ENCODE measurements at places on chromosomes 1 and 21. TPM values are rescaled to one million over a fixed set of nuclear protein-coding genes. Genes with fewer than 3 reads are reported as not detected.

GRCh38 chr1:172949096-172949495 lies 101.6 kb downstream of the TNFSF18 start:
- no peak overlapping the region for H3K4me3 ChIP-seq
- peak; percentile 84 for DNase-seq

DNA sequence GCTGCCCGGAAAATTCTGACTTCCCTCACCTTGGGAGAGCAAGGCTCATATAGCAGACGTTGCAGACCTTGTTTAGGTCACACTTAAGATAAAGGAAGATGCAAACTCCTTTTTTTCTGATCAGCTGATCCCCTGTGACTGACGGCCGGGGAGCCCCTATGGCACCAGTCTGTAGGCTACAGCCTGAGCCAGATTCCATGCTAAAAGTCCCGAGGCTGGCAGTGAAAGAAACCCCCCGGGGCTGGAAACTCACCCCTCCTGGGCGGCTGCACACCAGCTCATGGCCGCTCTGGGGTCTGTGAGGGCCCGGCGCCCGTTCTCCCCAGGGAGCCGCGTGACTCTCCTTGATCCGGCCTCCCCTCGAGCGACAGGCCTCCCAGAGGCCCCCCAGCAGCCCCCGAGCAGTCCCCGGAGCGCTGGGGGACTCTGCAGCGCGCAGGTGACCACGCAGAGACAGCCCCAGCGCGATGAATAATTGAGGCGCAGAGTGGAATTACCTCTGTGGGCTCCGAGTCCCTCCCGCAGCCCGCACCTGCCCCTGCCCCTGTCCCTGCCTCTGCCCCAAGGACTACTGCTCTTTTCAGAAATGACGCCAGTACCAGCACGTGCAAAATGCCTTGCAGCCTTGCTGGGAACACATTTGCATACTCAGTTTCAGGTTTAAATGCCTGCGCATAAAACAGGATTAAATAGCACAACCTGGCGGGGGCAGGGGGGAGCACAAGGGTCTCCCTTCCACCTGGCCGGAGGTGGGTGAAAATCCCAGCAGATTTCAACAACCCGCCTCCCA lies 62.6 kb upstream of the CLDN14 start:
- no peaks in the 10 kb centered on the region for H3K36me3 ChIP-seq
- no peaks in the 10 kb centered on the region for H3K4me1 ChIP-seq
- no peak overlapping the region for H3K27ac ChIP-seq
- no peak for DNase-seq

DNA sequence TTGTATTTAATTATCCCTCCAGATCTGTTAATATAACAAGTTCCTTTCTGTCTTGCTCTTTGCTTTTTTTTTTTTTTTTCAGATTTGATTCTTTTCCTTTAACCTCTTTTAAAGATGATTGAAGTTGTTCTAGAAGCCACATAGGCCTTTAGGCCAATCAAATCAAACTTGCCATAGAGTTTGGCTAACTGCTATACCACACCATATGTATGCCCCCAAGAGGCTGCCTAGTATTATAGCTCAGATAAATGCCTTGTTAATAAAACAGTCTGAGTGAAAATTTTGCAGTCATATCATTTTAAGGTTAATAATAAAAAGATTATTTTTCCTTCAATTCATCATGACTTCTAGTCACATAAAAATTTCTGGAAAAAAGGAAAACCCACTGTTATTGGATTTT lies 696.0 kb upstream of the CHRM3 start:
- H3K36me3 ChIP-seq = no peaks in the 10 kb centered on the region
- no peaks in the 10 kb centered on the region for H3K4me1 ChIP-seq
- no peaks in the 10 kb centered on the region for H3K27me3 ChIP-seq
- no peak for DNase-seq
- no peak overlapping the region for H3K4me3 ChIP-seq

GRCh38 chr21:16072737-16073136 lies 343.0 kb downstream of the USP25 start:
- no peaks in the 10 kb centered on the region for H3K4me1 ChIP-seq
- H3K27ac ChIP-seq = no peak overlapping the region
- H3K36me3 ChIP-seq = no peaks in the 10 kb centered on the region

DNA sequence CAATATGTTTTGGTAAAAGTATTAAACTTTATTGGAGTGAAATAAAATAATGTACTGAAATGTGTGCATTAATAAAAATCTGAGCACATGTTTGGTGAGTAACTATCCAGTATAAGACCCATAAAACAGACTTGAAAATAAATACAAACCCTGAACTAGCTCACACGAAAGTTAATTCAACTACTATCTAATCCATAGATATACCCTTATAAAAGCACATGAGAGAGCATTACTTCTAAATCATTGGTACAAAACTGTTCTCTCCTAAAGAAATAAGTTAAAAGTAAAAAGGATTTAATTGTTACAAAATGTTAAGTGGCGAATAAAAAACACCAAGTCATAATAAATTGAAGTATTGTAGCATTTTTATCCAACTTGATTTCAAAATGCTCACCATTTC lies 295.6 kb downstream of the PTPRC start:
- no peaks in the 10 kb centered on the region for H3K27me3 ChIP-seq
- peaks cover 3% of the 10 kb centered on the region for H3K36me3 ChIP-seq
- H3K4me3 ChIP-seq = peak overlapping the region; percentile 99
- H3K4me1 ChIP-seq = peaks cover 47% of the 10 kb centered on the region

The S100A7 gene
- total RNA-seq = not detected

- no peak overlapping the region for H3K27ac ChIP-seq
- H3K4me3 ChIP-seq = no peak overlapping the region
- no peaks in the 10 kb centered on the region for H3K4me1 ChIP-seq
- H3K27me3 ChIP-seq = no peaks in the 10 kb centered on the region
- no peaks in the 10 kb centered on the region for H3K36me3 ChIP-seq
Observed at GRCh38 chr21:42290505-42290904, 24.7 kb downstream of the TFF3 start.

DNA sequence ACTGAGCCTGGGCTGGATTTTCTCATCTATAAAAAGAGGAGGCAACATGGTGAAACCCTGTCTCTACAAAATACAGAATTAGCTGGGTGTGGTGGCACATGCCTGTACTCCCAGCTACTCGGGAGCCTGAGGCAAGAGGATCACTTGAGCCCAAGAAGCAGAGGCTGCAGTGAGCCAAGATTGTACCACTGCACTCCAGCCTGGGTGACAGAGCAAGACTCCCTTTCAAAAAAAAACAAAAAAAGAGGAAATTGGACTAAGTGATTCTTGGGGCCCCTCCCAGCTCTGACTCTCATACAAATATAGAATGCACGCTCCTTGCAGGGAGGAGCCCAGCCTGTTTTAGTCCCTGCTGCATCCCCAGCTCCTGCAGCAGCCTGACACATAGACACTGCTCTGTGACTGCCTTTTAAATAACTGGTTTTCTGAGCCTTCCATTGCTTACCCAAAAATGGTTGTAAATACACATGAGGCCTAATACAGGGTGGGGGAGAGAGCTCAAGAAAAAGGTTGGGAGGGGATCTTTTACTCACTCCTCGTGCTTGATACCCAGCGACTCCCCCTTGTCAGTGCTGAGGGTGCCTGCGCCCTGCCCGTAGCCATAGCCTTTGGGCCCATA lies 17.2 kb downstream of the CSRP1 start:
- peaks cover 83% of the 10 kb centered on the region for H3K4me1 ChIP-seq
- peaks cover 13% of the 10 kb centered on the region for H3K36me3 ChIP-seq
- H3K27ac ChIP-seq = peak overlapping the region; percentile 90
- H3K4me3 ChIP-seq = no peak overlapping the region
- H3K27me3 ChIP-seq = no peaks in the 10 kb centered on the region

The LCE2C gene
- total RNA-seq = not detected

The SPRR2F gene
- not detected for total RNA-seq
